GM12891 (cell line): ENCODE measurements at places on chromosomes 7 and 10.

DNA sequence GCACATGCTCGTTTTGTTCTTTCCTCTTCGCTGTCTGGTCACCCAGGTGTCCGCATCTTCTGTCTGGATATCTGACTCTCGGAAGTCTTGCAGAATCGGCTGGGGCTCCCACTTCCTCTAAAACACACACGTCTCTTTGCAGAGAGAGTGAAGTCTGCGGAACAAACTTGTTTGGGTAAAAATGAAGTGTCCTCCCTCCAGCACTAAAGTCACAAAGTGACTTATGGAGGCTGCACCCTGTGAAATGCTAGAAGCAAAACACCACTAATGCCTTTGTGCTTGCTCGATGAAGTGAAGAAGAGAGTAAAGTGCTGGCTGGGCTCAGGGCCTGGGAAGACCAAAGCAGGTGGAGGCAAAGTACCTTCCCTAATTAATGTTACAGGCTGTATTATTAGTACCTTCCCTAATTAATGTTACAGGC lies 71.4 kb downstream of the FGFR2 start:
- DNase-seq = no peak

DNA sequence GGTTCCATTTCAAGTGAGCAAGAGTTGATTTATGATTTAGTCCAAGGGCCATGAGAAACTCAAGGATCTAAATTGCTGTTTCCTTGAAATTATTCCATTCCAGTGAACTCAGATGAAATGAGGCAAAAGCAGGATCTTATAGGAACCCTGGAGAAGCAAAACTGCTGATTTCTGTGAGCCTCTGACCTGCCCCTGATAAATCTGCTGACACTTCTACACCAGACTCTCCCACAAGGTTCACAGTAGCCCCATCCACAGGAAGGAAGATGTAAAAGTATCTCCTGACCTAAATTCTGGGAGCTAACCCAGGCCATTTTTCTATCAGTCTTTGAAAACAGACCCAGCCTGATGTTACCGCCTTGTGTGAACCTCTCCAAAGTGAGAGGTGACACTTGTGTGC lies 987.6 kb upstream of the AUTS2 start:
- no peak for DNase-seq

DNA sequence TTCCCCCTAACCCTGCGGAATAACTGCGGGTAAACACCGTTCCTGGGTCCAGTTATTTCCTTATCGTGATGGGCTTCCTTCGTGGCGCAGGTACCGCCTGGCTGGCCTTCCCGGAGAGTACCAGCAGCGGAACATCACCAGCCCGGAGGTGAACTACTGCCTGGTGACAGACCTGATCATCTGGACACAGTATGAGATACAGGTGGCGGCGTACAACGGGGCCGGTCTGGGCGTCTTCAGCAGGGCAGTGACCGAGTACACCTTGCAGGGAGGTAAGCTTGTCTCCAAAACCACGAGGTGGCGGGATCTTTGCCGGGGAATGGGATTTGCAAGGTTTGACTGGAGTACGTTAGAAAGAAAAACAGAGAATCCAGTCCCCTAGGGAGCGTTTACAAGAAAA lies 665.0 kb upstream of the FOXK1 start:
- no peak for DNase-seq

GRCh38 chr7:66202441-66202840 lies 2.7 kb upstream of the TPST1 start:
- no peak for DNase-seq

DNA sequence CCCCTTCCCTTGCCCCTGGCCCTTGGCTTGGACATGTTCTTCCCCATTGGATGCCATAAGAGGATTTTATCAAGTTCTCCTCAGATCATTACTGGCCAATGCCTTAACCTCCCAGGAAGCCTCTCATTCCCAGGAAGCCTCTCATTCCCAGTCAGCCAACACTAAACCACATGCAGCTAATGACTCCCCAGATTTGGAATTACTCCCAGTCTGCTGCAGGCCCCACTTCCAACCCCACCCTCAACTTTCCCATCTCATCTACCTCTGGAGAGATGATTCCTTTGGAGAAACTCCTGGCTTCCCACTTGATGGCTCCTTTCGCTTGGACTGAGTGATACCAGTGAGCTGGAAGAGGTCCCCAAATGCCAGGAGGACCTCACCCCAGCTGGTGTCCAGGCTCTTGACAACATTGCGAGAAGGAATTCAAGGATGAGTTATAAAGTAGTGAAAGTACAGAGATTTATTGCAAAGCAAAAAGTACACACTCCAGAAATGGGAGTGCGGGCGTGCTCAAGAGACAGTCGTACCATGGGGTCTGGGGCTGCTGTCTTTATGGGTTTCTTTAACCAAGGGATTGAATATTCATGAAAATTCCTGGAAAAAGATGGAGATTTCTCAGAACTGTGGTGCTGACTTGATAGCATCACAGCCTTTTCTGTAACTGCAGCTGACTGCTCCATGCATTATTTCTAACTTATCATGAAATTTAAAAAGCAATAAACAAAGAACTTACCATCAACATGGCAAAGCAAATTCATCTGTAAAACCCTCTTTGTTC lies 117.2 kb upstream of the ADCY1 start:
- DNase-seq = no peak

DNA sequence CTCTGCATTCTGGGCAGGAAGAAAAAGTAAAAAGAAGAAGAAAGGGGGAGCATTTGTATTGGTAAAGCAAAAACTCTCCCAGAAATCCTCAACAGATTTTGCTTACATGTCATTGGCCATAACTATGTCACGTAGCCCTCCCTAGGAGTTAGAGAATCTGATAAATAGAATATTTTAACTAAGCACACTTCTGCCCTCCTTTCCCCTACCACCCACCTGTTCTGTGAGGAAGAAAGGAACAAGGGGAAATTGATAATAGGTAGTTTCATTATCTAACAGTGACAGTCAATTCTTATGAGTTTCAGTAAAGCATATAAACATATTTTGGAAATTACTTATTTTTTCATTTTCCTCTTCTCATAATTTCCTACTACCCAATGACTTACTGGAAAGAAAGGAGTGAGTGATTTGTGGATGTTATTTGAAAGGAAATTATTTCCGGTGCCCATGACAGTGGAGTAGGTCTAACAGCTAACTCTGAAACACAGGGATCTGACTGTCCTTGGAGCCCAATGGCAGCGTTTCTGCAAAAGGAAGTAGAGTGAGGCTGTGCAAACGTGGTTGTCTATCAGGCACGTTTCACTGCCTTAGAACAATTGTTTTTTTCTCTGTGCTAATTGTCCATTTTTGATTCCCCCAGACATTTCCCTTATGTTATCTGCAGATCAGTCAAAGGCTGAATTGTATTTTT lies 128.6 kb upstream of the MDFIC start:
- DNase-seq = no peak
